Amygdala (tissue), 56 donors: ENCODE measurements at places on chromosomes 5 and 9.

- DNase-seq = no peak
Measured at GRCh38 chr5:120207129-120207528, 257.0 kb upstream of the PRR16 start.

GRCh38 chr9:4979239-4979638, 5.8 kb upstream of the JAK2 start:
- no peak for DNase-seq

DNA sequence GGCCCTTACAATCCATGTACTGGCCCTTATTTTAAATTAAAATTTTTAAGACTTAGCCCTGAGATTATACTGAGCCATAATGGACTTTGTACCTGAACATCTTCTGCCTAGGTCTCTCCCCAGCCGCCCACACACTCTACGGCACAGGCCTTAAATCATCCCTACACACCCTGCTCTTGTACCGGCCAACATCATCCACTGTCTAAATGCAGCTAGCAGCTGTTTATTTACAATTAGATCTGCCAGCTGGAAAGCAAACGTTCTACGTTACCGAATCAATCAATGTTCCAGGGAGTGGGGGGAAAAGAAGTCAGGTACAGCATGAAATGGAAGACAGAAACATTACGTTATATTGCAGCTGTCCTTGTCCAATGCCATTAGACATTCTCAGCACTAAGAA, 88.4 kb upstream of the GRAMD2B start:
- no peak for DNase-seq

- no peak for DNase-seq
Measured at GRCh38 chr5:151699071-151699901, 12.6 kb upstream of the SPARC start.

DNA sequence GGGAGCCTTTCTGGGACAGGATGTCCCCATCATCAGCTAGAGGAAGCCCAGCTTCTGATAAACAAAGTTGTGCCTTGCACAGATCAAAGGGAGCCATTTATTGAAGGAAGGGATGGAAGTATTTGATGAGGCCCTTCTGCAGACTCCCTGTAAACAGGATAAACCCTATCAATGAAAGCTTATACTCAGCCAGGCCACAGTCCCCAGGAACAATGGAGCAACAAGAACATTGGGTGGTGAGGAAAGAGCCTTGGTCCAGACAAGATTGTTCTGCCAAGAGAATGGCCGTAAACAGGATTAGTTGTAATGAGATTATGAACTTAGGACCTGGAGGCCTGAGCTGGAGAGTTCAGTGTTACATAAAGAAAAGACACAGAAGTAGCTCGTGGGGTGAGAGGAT, 40.5 kb upstream of the LIFR start:
- no peak for DNase-seq
